ENCODE measurements at places on chromosomes 6 and 20.

GRCh38 chr6:132866762-132867449 lies 52.5 kb downstream of the RPS12 start:
- no peak for DNase-seq

- DNase-seq: no peak
These were observed 663 bp downstream of the FYN start for GRCh38 chr6:111872401-111873177.

DNA sequence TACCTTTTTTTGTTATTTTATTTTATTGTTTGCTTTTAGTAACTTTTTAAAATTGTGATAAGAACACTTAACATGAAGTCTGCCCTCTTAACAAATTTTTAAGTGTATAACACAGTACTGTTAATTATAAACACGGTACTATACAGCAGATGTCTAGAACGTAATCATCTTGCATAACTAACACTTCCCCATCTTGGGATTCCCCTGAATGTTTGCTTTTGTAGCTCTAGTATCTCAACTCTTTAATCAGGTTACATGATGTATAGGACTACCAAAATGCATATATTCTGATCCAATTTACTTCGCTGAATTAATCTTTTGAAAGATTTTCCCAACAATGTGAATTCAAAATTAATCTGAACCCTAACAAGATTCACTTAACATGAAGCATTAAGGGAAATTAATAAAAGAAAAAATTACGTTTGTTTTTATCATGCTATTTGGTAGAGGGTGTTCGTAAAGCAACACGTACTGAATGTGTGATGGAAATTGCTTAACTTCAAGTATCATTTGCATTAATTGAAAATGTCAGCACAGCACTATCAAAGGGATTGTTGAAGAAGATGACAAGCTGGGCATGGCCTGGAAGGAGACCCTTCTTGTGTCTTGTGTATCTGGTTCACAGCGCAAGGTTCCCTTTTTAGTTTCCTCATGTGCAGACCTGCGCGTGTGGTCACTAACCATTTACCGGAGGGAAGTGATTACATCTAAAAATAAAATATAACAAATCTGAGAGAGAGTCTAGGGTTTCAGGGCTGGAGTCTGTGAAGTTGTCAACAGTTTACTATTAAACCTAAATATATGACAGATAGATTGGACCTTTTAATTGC lies 15.2 kb downstream of the COL19A1 start:
- peak; percentile 34 for DNase-seq

- peak; percentile 69 for DNase-seq
These were observed 91.5 kb upstream of the SASH1 start for GRCh38 chr6:148250975-148251685.

- DNase-seq: no peak
These were observed 20.1 kb downstream of the ZC2HC1B start for GRCh38 chr6:143884216-143884900.

DNA sequence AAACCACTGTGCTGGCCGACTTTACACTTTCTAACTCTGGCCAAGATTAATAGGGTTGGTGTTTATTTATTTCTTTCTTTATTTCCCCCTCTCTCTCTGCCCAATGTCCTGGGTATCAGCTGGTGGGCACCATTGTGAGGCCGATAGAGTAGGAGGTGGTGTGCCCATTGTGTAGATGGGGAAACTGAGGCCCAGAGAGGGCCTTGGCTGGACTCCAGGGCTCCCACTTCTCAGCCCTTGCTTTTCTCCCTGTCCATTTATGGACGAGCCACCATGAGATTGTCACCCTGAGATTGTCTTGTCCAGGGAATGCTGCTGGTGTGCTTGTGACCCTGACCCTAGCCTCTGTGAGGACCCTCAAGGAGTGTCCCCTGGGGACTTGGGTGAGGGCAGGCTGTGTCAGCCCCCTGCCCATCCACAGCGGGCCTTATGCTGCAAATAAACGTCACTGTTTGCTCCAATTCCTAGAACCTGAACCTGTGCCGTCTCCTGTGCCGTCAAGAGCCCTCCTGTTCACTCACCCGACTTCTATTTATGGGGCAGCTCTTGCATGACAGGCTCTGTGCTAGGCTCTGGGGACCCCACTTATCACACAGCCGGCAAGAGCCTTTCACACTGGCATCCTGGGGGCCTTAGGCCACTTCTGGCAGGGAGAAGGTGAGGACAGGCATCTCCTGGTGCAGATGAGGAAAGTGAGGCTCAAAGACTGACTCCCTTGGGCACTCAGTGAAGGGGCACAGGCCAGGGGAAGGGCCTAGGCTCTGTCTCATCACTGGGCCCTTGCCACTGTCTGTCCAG lies 24.8 kb downstream of the SUN5 start:
- no peak for DNase-seq

- DNase-seq: no peak
These were observed 66.3 kb upstream of the DYNLRB1 start for GRCh38 chr20:34449674-34450592.

- DNase-seq: no peak
These were observed 69.7 kb upstream of the PMEPA1 start for GRCh38 chr20:57779401-57780003.

GRCh38 chr6:134888316-134888715 lies 61.6 kb downstream of the ALDH8A1 start:
- no peak for DNase-seq

GRCh38 chr6:160788806-160789205 lies 86.8 kb downstream of the PLG start:
- DNase-seq: no peak

DNA sequence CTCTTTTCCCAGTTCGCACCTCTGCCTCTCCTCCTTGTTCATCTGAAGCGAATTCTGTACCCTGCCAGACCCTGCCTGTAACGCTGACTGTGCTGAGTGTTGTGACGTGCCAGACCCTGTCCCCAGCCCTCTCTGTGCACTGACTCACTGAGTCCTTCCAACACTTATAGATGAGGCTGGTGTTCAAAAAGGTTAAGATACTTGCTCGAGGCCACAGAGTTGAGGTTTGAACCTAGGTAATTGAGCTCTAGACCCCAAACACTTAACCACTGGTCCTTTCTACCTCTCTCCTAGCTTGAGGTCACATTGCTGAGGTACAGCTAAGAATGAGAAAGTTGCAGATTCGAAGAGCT lies 45.7 kb upstream of the NEDD9 start:
- no peak for DNase-seq

GRCh38 chr20:59823030-59823423 lies 110.4 kb downstream of the SYCP2 start:
- DNase-seq: no peak

DNA sequence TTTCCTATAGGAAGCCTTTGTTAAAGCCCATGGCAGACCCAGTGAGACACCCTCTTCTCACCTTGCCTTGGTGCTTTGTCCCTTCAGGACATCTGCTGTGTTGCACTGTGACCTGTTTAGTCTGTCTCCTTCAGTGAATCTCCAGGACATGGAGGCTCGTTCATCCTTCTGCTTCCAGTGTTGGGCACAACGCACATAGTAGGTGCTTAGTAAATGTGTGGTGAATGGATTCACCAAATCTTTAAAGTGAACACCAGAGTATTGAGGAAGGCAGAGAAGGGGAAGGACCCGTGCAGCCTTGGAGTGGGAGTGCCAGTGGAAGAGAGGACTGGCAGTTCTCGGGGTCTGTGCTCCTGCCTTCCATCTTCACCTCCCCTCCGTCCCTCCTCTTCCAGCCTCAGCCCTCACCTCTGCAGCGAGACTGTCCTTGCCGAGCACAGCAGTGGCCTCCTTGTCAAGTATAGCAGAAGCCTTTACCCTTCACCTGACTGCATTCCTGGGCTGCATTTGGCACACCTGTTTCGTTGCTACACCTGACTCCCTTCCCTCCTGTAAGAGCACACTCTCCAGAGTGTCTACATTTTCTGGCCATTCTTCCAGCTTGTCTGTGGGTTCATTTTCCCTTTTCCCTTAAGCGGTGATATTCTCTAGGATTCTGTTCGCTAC lies 49.2 kb downstream of the ARID1B start:
- DNase-seq: no peak

DNA sequence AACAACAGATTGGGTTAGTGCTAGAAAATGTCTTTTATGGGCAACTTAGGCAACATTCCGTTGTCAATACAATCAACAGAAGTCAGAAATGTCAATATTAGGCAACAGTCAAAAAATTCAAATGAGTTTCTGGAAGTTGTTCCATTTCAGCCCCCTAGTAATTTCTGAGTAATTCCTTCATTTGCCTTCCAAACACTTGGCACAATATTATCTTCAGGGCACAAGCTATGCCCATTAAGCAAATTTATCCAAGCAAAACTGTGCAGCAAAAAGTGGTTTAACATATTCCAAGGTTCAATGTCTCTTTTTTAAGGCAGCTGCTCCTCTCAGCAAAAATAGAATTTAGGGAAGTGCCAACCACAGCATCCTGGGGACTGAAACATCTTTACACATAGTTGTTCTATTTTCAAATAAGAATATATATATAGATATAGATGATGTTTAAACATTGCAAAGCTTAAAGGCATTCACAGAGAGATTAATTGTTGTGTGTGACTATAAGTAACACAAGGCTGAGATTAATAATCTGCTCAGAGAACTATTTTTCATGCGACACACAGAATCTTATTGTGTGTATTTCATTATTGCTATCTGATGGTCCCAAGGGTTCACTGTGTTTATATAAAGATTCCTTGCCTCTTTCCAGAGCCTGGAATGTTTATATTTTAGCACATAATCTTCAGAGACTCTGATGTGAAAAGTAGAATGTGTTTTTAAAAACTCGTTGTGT lies 75.2 kb upstream of the ADTRP start:
- DNase-seq: peak; percentile 90

- no peak for DNase-seq
These were observed at the start of gene ZBTB46 for GRCh38 chr20:63830841-63831588. ZBTB46 (minus strand) TSS chr20:63831264; CDS start chr20:63790757, 40,507 bp downstream.

DNA sequence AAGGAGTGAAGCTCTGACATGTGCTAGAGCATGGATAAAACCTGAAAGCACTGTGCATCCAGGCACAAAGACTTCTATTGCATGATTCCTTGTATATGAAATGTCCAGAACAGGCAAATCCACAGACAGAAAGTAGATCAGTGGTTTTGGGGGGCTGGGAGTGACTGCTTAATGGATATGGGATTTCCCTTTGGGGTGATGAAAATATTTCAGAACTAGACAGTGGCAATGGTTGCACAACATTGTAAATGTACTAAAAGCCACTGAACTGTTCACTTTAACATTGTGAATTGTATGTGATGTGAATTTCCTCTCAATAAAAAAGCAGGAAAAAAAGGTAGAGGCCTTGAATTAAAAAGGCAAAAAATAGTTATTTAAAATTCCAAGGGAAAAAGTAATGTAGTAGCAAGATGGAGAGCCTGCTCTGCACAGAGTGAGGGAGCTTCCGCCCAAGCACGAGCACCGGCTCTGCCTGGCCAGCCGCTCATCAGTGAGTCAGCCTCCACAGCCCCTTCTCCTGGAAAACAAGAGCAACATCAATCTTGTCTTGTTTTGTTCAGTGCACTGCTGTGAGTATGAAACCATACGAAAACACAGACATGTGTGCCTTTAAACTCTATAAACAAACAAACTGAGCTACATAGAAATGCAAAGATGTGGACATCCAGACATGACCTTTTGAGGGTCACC lies 74.6 kb upstream of the THBS2 start:
- DNase-seq: peak; percentile 21

- peak; percentile 16 for DNase-seq
These were observed 3.3 kb downstream of the ADGRB3 start for GRCh38 chr6:68638230-68638900.

DNA sequence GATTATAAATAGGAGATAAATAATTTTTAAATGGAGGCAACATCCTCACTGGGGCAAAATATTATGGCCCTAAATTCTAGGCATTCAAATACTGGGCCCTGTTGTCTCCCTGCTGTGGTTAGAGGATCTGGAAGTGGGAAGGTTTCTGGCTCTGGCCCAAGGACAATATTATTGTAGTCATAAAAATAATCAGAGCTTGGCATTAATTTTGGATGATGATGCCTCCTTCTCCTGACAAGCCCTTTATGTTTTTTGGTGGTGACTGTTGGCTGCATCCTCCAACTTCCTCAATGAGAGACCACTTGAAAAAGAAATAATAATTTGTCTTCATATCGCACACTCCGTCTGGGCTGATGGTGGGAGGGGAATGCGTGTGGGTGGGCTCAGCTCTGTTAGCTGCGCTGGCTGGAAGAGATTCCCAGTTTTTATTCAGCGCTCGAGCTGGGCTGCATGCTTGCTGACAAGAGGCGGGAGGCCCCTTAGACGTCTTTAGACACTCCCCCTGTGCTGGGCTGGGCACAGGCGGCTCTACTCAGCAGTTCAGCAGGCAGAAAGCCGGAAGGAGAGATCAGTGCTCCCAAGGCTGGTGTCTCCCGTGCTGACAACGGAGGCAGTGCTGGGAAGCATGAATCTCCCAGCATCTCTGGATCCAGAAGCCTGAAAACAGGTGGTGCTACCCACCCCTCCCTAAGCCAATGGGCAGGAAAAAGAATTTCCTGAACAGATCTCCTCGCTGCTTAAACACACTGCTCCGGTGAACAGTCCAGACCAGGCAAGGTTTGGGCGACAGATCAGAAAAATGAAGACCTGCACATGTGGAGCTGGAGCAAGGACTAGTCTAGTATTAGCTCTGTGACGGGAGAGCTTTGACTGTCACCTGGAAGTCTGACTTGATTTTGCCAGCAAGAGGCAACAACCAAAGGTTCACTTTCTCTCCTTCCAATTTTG lies 97.7 kb downstream of the SYCP2 start:
- no peak for DNase-seq

DNA sequence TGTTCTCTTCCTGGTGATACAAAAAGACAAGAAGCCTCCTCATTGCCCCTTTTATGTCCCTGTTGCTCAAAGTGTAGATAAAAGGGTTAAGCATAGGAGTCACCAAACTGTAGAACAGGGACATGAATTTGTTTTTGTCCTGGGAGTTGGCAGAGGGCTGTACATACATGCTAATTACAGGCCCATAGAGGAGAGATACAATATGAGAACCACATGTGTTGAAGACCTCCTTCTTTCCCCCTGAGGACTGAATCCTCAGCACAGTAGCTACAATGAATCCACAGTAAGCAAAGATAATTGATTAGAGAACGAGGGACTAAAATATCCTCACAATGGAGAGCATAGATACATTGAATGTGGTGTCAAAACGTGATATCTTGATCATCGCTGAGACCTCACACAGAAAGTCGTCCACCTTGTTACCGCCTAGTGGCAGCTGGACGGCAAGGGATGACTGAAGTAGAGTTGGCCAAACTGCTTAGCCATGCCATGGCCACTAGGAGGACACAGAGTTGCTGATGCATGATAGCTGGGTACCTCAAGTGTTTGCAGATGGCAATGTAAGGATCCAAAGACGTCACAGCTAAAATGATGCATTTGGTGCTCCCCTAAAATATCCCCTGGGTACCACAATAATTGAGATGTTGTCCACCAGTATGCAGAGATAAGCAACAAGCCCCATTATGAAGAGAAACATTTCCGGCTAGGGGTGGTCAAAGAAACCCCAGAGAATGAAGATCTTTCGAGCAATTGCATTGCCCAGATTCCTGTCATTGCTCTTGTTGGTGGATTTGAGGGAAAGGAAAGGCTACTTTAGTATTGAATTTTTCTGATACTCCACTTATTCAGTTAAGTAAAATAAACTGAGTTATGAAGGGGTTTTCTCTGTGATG lies 15.0 kb downstream of the OR2B3 start:
- peak; percentile 13 for DNase-seq

- no peak for DNase-seq
These were observed 184.4 kb downstream of the CDH26 start for GRCh38 chr20:60142587-60142986.

Measured in MV-4-11 (cell line).